ENCODE measurements at places on chromosomes 5 and 9. TPM values are rescaled to one million over a fixed set of nuclear protein-coding genes. Genes with fewer than 3 reads are reported as not detected.

GRCh38 chr9:75983319-75984045 is 93.0 kb downstream of the PCSK5 start:
- no peak for DNase-seq

DNA sequence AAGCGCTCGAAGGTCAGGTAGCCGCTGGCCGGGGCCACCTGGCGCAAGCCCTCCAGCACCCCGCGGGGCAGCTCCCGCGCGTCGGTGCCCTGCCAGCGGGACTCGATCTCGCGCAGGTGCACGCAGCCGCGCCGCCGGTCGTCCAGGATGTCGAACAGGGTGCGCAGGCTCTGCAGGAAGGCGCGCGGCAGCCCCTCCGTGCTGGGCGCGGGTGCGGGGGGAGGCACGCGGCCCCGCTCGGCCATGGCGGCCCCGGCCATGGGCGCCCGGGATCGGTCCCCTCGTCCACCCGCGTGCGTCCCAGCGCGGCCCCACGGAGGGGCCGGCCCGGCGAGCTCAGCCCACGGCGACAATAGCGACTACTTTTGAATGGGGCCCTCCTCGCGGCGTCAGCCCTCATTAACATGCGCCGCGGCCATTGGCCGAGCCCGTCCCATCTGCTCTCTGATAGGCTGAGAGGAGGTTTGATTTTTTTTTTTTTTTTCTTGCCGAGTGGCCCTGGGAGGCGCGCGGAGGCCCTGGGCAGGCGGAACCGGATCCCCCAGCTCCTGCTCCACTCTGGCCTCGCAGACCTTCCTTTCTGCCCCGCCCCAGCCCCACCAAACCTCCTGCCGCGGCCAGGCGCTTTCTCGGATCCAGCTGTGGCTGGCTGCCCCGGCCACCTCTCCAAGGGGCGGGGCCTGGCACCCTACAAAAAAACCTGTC is at the start of gene SAPCD2:
Gene SAPCD2 (minus strand): TSS at position 357 of the 705 bp plus-strand sequence. CDS start 97 bp downstream, at position 260.
- no peak for DNase-seq

GRCh38 chr5:35213608-35214007 is 16.7 kb downstream of the PRLR start:
- no peak for DNase-seq

DNA sequence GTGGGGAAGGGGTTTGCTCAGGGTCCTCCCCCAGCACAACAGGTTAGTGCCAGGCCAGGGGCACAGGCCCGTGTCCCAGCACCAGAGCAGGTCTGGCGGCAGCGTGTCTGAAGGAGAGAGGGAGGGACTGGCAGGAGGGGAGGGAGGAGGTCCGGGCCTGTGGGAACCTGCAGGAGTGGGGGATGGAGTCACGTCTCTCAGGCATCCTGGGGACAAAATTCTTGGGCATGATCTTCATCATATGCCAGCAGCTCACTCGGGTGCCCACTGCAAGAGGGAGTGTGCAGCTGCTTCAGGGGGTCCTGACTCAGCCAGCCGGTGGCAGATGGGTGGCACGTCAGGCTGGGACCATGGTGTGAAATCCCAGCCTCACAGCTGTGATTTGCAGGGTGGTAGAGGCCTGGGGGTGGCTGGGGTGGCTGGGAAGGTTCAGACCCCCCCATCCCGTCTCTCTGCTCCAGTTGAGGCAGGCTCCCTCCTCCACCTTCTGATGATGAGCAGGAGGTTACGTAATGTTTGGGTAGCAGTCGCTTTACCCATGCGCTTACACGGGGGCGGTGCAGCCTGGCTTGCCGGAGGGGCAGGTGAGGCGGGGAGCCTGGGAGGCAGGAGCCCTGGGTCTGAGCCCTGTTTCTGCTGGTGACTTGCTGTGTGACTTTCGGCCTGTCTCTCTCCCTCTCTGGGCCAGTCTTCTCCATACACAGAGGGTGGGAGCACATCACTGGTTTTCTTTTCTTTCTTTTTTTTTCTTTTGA is 40.5 kb downstream of the NCS1 start:
- no peak for DNase-seq

GRCh38 chr5:32013658-32014057 is 160.5 kb downstream of the GOLPH3 start:
- DNase-seq, result no peak

DNA sequence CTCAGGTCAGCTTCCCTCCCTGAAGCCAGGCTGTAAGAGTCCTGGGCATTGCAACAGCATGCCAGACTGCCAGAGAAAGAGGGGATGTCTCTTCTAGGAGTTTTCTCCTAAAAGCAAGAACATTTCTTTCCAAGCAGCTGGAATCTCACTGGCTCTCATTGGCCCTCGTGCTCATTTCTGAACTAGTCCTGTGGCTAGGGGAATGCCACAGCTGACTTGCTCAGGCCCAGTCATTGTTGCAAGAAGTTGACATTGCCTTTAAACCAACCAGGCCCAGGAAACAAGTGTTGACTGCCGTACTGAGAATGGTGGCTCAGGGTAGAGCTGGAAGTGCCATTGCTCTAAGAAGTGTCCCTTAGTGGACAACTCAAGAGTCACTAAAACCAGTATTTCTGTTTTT is 15.0 kb upstream of the CEP120 start:
- no peak for DNase-seq

DNA sequence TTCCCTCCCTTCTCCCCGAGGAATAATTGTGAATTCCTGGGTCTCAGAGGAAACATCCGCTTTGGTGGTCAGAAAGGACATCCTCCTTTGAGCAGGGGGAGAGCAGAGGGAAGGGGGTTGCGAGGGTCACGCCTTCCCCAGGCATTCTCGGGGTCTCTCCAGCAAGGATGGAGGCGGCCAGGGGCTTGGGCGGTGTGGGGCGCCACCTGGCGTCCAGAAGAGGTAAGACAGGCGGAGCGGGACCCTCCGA is 129.1 kb downstream of the KCNIP1 start:
- DNase-seq, result no peak

DNA sequence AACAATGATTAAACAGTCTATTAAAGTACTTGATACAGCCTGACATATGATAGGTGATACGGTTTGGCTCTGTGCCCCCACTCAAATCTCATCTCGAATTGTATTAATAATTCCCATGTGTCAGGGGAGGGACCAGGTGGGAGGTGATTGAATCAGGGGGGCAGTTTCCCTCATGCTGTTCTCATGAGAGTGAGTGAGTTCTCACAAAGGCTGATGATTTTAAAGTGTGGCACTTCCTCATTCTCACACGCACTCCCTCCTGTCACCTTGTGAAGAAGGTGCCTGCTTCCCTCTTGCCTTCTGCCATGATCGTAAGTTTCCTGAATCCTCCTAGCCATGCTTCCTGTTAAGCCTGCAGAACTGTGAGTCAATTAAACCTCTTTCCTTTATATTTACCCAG is 40.1 kb upstream of the TARS1 start:
- no peak for DNase-seq

DNA sequence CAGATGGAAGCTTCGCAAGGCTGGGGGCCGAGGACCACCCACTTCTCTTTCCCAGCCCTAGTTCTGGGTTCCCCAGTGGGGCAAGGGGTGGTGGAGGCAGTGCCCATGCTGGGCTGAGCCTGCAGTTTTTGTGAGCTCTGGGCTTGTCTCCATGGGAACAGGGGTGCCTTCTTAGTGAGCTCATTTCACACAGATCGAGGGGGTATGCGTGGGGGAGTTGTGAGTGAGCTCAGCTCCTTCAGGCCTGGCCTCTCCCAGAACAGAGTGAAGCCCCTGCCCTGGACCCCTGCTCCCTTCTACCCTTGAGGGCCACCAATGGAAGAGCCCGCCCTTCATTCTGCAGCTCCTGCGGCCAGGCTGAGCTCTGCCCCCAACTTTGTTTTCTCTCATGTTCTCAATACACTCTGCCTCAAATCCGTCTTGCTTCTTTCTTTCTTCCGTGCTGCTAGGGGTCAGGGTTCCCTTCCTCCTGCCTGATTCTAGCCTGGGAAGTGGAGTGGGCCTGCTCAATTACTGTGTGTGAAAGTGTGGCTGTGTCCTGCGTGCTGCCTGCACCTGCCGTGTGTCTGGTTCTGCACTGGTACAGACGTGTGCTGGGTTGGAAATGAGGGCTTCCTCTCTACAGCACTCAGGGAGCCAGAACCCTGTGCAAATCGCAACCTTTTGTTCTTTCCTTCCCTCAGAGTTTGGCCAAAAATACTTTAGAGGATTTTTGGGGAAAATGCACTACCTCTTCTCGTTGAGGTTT is 9.0 kb upstream of the MYOZ3 start:
- no peak for DNase-seq

GRCh38 chr9:28319981-28320380 is 746.7 kb upstream of the C9orf72 start:
- DNase-seq, result no peak

- no peak for DNase-seq
These were observed 17.0 kb upstream of the CDK20 start for GRCh38 chr9:87991151-87991870.

DNA sequence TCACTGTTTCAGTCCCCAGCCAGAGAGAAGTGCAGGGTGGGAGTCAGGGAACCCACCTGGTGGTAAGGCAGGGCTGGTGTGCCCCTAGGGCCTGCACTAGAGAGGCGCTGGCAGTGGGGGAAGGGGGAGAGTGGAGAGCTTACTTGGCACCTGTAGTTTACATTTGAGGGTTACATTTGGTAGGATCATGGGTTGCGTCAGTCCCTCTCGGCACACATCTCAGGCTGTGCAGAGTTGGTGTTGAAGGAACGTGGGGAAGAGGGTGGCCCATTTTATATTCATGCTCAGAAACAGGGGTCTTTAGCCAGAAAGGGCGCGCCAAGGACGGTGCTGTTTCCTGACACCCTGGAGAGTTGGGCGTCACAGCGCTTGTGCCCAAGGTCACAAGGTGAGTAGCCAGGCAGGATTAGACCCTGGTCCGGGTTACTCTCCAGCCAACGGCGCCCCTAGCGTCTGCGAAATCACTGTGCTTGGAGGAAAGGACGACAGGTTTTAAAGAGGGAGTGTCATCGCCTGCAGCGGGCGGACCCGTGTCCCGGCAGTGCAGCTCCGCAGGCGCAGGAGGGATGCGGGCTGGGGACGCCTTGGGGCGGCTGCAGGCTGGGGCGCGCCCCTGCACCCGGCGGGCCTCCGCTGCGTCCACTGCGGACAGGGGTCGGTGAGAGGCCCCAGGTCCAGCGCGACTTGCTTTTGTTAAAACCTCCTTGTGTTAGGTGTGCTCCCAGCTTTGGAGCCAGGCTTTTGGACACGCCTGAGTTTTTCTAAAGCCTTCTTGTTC is 272.6 kb downstream of the FANCC start:
- no peak for DNase-seq

The GABRP gene
- total RNA-seq, result 0.14 TPM

The PCDHA8 gene
- under 0.01 TPM for total RNA-seq

The WDR38 gene
- total RNA-seq, result not detected

The GALNT12 gene
- 10.2 TPM for total RNA-seq

The FCN2 gene
- not detected for total RNA-seq

The TRIP13 gene
- total RNA-seq, result 7.4 TPM

The ROPN1L gene
- total RNA-seq, result 0.21 TPM

The LTC4S gene
- total RNA-seq, result 0.41 TPM
